Upper lobe of left lung (tissue), 6 donors: ENCODE measurements at places on chromosomes 2 and 18.

DNA sequence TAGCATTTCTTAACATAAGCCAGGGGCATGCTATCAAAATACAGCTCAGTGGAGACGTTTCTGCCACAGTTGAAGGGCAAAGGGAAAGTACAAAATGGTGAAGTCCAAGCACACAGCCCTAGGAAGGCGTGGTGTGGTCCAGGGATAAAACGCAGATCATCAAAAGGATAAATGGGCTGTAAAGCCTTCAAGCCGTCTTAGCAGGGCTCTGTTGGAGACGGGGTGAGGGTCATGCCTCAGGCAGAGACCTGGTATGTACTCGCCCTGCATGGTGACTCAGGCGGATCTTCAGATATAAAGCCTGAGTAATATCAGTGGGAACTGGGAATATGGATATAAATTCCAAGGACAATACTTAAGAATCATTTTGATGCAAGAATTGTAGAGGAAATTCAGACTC lies 61.2 kb downstream of the NGEF start:
- H3K4me1 ChIP-seq: no peaks in the 10 kb centered on the region
- DNase-seq: no peak
- H3K4me3 ChIP-seq: no peak overlapping the region
- no peaks in the 10 kb centered on the region for H3K36me3 ChIP-seq

- no peaks in the 10 kb centered on the region for H3K27me3 ChIP-seq
- H3K4me3 ChIP-seq: no peak overlapping the region
- H3K27ac ChIP-seq: no peak overlapping the region
- DNase-seq: no peak
- H3K36me3 ChIP-seq: no peaks in the 10 kb centered on the region
- no peaks in the 10 kb centered on the region for H3K4me1 ChIP-seq
Measured at GRCh38 chr18:40163254-40163653, 1791.8 kb upstream of the PIK3C3 start.

GRCh38 chr2:179449010-179449409 lies 184.4 kb upstream of the SESTD1 start:
- no peaks in the 10 kb centered on the region for H3K27me3 ChIP-seq
- DNase-seq: no peak
- no peak overlapping the region for H3K4me3 ChIP-seq
- H3K36me3 ChIP-seq: no peaks in the 10 kb centered on the region
- H3K4me1 ChIP-seq: no peaks in the 10 kb centered on the region

- H3K27me3 ChIP-seq: no peaks in the 10 kb centered on the region
- H3K36me3 ChIP-seq: no peaks in the 10 kb centered on the region
- H3K4me1 ChIP-seq: no peaks in the 10 kb centered on the region
Measured at GRCh38 chr2:230053753-230054478, 14.8 kb downstream of the SLC16A14 start.
